ENCODE measurements at places on chromosomes 4 and X.

DNA sequence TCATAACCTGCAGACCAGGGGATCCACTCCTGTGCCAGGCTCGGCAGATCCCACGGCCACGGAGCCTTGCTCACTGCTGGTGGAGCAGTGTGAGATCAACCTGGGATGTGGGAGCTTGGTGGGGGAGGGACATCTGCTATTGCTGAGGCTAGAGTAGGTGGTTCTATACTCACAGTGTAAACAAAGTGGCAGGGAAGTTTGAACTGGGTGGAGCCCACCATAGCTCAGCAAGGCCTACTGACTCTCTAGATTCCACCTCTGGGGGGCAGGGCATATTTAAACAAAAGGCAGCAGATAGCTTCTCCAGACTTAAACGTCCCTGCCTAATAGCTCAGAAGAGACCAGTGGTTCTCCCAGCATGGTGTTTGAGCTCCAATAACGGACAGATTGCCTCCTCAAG, 54.7 kb upstream of the EPHA5 start:
- no peak for DNase-seq

DNA sequence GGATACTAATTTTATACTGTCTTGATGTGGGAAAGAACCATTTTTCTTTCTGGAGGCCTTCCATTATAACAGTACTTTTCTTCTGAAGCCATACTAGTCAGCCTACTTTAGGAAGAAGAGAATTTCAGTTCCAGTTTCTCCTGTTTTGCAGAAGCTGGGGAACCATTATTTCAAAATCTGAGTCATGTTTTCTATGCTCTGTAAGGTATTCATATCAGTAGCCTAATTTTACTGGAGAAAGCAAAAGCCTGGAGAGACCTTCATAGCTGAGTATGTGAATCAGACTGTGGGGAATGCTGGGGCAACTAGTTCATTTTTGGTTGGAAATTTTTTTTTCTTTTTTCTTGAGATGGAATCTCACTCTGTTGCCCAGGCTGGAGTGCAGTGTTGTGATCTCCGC, 22.4 kb downstream of the AFF1 start:
- DNase-seq = no peak

GRCh38 chr4:161936625-161937550, 226.9 kb downstream of the FSTL5 start:
- no peak for DNase-seq

GRCh38 chrX:46831765-46832327, 5.0 kb upstream of the RP2 start:
- DNase-seq = no peak

DNA sequence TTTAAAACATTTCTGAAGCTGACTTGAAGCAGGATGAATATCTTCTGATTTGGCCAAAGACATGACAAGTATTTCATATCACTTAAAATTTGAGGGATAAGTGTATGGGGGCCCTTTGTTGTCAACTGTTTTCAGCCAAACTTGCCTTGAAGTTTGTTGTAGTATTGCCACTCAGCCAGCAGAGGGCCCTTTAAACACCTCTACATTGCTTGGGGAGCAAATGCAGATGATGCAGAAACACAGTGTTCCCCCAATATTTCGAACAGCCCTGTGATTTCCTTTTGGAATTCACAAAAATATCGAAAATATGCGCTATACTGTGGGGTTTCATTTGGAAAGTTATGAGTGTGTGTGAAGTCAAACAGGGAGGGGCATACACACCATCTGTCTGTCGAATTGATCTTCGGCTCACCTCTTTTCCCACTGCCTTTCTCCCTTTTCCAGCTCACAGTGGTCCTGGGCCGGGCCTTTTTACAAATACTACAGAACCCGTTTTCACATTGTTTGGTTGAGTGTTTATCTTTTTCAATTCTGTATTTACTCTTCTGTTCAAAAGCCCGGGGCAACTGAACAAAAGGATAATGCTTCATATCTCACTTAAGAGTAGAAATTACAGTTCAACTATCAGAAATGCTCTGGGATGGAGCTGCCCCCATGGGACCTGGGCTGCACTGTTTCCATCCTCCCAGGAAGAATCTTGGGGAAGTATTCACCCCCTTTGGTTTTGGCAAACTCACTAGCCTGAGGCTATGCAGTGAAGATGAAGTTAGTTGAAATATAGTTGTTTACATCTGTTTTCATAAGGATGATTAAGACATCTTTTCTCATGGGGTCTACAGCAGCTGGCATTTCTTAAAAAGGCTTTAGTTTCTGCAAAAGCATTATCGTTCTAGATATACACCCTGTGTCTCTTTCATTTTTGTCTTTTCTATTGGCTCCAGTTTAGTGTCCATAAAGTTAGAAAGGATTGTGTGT, 137.6 kb downstream of the EGF start:
- DNase-seq = no peak

DNA sequence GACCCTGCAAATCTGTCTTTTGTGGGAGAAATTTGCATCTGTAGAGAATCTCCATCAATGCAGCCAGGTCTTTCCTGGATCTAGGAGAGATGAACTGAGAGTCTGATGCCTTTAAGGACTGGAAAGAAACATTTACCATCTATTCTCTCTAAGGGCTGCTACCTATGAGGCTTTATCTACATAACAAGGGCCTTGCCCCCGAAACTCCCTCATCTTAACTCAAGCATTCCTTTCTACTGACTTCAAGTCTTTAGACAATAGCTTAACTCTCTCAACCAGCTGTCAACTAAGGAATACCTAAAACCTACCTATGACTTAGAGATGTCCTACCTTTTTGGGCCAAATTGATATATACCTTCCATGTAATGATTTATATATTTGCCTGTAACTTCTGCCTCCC, 32.1 kb downstream of the MAGEB17 start:
- no peak for DNase-seq

- DNase-seq = no peak
Observed at GRCh38 chrX:40527543-40527942, 53.2 kb upstream of the ATP6AP2 start.

GRCh38 chrX:75781611-75782010, 3.4 kb downstream of the MAGEE2 start:
- DNase-seq = no peak

- DNase-seq = no peak
Observed at GRCh38 chr4:59938166-59938565, 1262.0 kb upstream of the ADGRL3 start.

DNA sequence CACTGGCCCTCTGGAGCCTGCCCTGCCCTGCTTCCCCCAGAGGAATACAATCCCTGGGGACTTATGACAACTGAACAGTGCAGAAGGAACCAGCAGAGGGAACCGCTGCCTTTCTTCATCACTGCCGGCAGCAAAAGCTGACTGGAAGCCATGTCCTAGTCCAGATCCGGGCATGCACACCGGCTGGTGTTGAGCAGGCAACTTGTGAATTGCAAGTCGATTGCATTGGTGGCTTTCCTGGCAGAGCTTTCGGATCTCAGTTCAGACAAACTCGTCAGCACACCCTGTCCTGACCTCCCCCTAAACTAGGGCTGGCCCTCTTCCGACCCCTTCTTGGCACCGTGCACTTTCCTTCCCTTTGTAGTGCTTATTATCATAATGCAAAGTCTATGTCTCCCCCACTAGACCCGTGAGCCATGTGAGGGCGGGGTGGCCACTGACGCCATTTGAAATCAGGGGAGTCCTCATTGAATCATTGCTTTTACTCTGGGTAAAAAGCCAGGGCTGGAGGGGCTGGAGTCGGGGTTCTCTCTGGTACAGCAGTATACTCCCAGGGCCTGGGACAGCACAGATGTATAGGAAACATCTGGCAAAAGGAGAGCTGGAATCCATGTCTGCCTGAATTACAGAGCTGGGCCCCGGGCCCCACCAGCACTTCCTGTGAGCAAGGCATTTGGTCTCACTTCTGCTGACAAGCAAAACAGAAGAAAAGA, 1.8 kb downstream of the ARHGAP4 start:
- DNase-seq = no peak

Data from NCI-H1930 (cell line).